ENCODE measurements at places on chromosomes 3 and 15. TPM values are rescaled to one million over a fixed set of nuclear protein-coding genes. Genes with fewer than 3 reads are reported as not detected.

SPINT1 gene
- 324 TPM for total RNA-seq

SRGAP3 gene
- 6.4 TPM for total RNA-seq

- no peak for DNase-seq
Measured at GRCh38 chr15:101614001-101614585, 38.1 kb downstream of the TM2D3 start.

GRCh38 chr3:45178183-45179023, 32.2 kb upstream of the CDCP1 start:
- DNase-seq = no peak

DNA sequence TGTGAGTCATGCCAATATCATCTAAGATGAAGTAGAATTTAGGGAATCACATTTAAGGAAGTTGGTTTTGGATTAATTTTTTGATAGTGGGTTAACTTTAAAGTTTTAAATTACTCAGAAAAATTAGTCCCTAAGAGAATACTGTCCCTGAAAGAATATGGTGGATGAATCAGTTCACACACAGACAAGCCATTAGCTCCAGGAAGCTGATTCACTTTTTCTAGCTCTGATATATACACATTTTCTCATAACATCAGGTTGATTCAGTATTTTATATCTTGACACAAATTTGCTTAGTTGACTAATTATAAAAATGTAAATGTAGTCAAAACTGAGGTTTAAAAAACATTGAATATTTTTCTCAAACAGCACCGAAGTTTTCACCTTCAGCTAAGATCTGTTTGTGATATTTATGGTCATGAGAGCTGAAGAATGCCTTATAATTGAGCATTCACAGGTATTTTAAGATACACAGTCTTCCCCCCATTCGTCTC, 55.1 kb downstream of the MYH15 start:
- DNase-seq = no peak

All from mucosa of descending colon (tissue), 3 donors.